ENCODE measurements at places on chromosomes 16 and 17. TPM values are rescaled to one million over a fixed set of nuclear protein-coding genes. Genes with fewer than 3 reads are reported as not detected.

DNA sequence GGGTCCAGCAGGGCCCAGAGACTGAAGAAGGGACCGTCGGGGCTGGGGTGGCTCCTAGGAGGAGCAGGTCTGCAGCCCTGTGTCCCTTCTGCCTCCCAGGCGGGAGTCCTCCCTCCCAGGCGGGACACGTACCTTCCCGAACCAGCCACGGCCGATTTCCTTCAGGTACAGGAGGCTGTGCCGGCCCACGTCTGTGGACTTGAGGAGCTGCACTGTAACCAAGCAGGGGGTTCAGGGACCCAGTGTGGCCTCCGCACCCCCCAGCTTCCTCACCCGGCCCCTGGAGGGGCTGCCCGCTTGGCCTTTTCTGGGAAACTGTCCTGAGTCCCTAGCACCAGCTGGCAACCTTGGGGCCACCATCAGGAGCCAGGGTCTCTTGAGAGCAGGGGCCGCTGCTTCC is 37.0 kb upstream of the PVALEF start:
- H3K27ac ChIP-seq = no peak overlapping the region
- DNase-seq = no peak
- no peaks in the 10 kb centered on the region for H3K36me3 ChIP-seq
- no peaks in the 10 kb centered on the region for H3K27me3 ChIP-seq
- no peaks in the 10 kb centered on the region for H3K4me1 ChIP-seq
- no peak overlapping the region for H3K4me3 ChIP-seq

GRCh38 chr17:7249830-7250229 is 1.7 kb downstream of the CTDNEP1 start:
- DNase-seq = no peak
- H3K4me3 ChIP-seq = peak overlapping the region; percentile 71
- peak overlapping the region; percentile 16 for H3K27ac ChIP-seq
- H3K4me1 ChIP-seq = peaks cover 36% of the 10 kb centered on the region
- H3K36me3 ChIP-seq = peaks cover 25% of the 10 kb centered on the region

DNA sequence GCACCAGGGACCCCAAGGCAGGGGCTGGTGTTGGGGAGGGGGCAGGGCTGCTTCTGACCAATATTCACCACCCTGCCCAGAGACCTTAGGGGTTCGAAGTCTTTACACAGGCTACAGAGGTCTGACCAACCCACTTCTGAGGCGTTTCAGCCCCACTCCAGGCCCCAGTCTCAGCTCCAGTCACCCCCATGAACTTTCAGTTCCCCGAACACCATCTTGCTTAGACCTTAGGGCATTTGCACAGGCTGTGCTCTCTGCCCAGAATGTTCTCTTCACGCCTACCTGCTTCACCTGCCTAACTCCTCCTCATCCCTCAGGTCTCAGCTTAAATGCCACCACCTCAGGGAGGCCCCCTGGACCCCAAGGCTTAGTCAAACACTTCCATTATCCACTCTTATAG is 25.8 kb upstream of the CPNE2 start:
- no peak for DNase-seq
- H3K27ac ChIP-seq = no peak overlapping the region

DNA sequence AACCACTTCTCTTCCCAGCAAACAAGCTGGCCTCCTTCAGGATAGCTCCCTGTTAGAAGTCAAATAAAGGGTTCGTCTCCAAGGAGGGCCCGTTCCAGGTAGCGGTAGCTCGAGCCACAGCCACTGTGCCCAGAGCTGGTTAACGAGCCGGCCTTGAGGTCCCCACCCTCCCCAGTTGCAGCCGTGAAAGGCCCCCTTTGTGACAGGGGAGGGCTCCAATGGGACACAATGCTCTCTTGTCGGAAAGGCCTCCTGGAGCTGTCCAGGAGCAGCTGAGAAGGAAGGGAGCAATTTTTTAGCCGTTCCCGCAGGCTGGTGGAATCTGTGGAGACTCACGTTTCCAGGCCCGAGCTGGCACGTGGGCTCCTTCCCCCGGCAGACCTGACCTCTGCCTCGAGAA is 29.9 kb upstream of the FOXF1 start:
- no peak overlapping the region for H3K27ac ChIP-seq
- no peaks in the 10 kb centered on the region for H3K36me3 ChIP-seq
- H3K27me3 ChIP-seq = peaks cover 24% of the 10 kb centered on the region
- H3K4me3 ChIP-seq = no peak overlapping the region
- no peaks in the 10 kb centered on the region for H3K4me1 ChIP-seq
- no peak for DNase-seq

The GNG13 gene
- total RNA-seq = not detected

- H3K4me3 ChIP-seq = no peak overlapping the region
- H3K27me3 ChIP-seq = no peaks in the 10 kb centered on the region
These were observed 355.3 kb downstream of the TOX3 start for GRCh38 chr16:52191531-52192134.

The ITGAD gene
- not detected for total RNA-seq

GRCh38 chr17:751269-752001 is 629 bp downstream of the GEMIN4 start:
- no peaks in the 10 kb centered on the region for H3K27me3 ChIP-seq
- H3K4me1 ChIP-seq = peaks cover 29% of the 10 kb centered on the region
- peaks cover 23% of the 10 kb centered on the region for H3K36me3 ChIP-seq
- peak overlapping the region; percentile 65 for H3K27ac ChIP-seq

- H3K36me3 ChIP-seq = no peaks in the 10 kb centered on the region
- H3K4me1 ChIP-seq = no peaks in the 10 kb centered on the region
- no peak overlapping the region for H3K4me3 ChIP-seq
- H3K27me3 ChIP-seq = no peaks in the 10 kb centered on the region
- no peak overlapping the region for H3K27ac ChIP-seq
These were observed 394.7 kb downstream of the SOX9 start for GRCh38 chr17:72515291-72516065.

The DNAAF8 gene
- total RNA-seq = not detected

The CFAP119 gene
- total RNA-seq = 1.7 TPM

DNA sequence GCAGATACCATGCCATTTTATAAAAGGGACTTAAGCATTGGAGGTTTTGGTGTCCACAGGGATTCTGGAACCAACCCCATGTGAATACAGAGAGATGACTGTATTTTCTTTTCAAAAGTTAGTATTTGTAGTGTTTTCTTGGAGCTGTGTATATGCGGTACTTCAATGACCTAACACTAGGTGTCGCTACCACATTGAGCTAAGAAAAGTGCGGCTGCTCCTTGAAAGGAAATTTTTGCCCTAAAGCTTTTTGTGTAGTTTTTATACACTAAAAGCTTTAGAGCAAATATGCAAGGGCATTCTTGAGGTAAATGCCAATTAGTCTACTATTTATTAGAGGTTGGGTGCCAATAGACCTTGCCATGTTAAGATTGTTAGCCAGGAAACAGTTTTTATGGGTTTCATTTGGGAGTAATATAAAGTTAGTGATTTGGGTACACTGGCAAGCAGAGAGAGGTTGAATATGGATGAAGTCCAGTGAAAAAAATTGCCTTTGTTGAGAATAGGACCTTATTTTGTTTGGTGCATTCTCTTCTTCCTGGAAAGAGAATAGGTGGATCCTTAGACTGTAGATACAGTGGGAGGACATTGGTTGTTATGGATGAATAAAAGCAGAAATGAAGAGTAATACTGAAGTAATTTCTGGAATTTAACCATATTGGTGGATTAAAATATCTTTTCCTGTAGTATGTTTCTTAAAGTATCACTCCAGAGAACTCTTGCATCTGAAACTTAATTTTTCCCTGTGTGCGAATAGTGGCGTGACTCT is 43.3 kb downstream of the BCAS3 start:
- H3K4me3 ChIP-seq = no peak overlapping the region
- H3K27ac ChIP-seq = no peak overlapping the region
- H3K27me3 ChIP-seq = no peaks in the 10 kb centered on the region
- DNase-seq = no peak
- H3K4me1 ChIP-seq = no peaks in the 10 kb centered on the region

The FNDC8 gene
- not detected for total RNA-seq

The AP2B1 gene
- 69.2 TPM for total RNA-seq

The TBC1D3I gene
- total RNA-seq = 0.36 TPM

GRCh38 chr16:89330177-89330856 is 112.8 kb downstream of the ZNF778 start:
- no peak for DNase-seq
- H3K27me3 ChIP-seq = no peaks in the 10 kb centered on the region
- H3K4me3 ChIP-seq = peak overlapping the region; percentile 13
- peaks cover 82% of the 10 kb centered on the region for H3K4me1 ChIP-seq

- peak; percentile 36 for DNase-seq
- H3K36me3 ChIP-seq = no peaks in the 10 kb centered on the region
- peaks cover 21% of the 10 kb centered on the region for H3K4me1 ChIP-seq
- H3K27ac ChIP-seq = no peak overlapping the region
- no peaks in the 10 kb centered on the region for H3K27me3 ChIP-seq
- H3K4me3 ChIP-seq = no peak overlapping the region
These were observed 2.5 kb downstream of the ITGAX start for GRCh38 chr16:31357324-31358109.

DNA sequence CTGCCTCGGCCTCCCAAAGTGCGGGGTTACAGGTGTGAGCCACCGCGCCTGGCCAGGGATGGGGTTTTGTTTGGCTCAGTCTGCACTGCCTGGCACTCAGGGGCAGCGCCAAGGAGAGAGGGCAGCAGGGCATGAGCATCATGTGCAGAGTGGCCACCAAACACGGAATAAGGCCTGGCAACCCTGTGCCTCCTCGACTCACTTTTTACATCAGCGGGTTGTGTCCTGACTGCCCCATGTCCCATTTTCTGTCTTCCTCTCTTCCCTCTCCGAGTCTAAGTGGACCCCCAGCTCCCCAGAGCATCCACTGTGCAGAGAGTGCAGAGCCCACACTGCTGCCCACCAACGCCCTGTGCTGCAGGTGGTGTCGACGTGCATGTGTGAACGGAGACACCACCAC is 18.2 kb upstream of the TRAP1 start:
- H3K27ac ChIP-seq = no peak overlapping the region
- no peak for DNase-seq
- H3K4me1 ChIP-seq = no peaks in the 10 kb centered on the region
- peaks cover 92% of the 10 kb centered on the region for H3K36me3 ChIP-seq
- no peak overlapping the region for H3K4me3 ChIP-seq
- no peaks in the 10 kb centered on the region for H3K27me3 ChIP-seq

- H3K36me3 ChIP-seq = no peaks in the 10 kb centered on the region
- H3K4me1 ChIP-seq = no peaks in the 10 kb centered on the region
- H3K27me3 ChIP-seq = no peaks in the 10 kb centered on the region
These were observed 86.6 kb downstream of the TBC1D16 start for GRCh38 chr17:79948945-79949655.

The TMC5 gene
- total RNA-seq = not detected

The NEURL4 gene
- total RNA-seq = 29.0 TPM

The CFAP97D1 gene
- not detected for total RNA-seq

GRCh38 chr17:57356153-57356718 is 99.9 kb downstream of the MSI2 start:
- no peak overlapping the region for H3K27ac ChIP-seq
- no peaks in the 10 kb centered on the region for H3K27me3 ChIP-seq
- peaks cover 25% of the 10 kb centered on the region for H3K4me1 ChIP-seq
- H3K36me3 ChIP-seq = peaks cover under 1% of the 10 kb centered on the region
- no peak overlapping the region for H3K4me3 ChIP-seq

The NOD2 gene
- 4.5 TPM for total RNA-seq

- H3K4me1 ChIP-seq = peaks cover 85% of the 10 kb centered on the region
- H3K4me3 ChIP-seq = peak overlapping the region; percentile 11
These were observed 42.7 kb upstream of the ICAM2 start for GRCh38 chr17:64063088-64063487.

DNA sequence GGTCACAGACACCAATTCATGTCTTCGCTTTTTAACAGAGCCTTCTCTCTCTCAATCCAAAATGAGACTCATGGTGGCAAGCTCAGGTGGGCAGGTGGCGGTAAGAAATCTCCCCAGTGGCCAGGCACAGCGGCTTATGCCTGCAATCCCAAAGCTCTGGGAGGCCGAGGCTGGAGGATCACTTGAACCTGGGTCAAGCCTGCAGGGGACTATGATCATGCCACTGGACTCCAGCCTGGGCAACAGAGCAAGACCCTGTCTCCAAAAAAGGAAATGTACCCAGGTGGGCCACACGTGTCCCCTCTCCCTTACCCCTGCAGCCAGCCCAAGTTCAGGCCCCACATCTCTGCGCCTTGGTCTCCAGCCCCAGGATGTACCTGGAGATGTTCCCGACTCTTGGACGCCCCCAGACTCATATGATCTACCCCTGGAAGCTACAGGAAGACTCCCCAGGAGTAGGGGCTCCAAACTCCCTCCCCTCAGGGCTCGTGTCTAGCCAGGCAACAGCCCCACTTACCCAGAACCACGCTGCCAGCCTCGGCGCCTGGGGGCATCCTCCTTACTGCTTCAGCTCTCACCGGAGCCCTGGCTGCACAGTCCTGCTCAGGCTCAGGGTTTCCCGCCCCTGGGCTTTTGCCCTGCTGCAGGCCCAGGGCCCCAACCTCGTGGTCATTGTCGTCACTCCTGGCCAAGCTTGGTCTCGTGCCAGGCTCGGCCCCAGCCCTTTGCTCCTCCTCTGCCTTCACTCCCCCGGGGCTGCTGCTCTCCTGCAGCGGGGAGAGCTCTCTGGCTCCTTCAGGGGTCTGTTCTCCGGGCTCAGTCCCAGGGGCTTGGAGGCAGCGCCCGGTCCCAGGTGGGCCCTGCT is 16.2 kb downstream of the MYLK3 start:
- no peak overlapping the region for H3K27ac ChIP-seq
- H3K27me3 ChIP-seq = no peaks in the 10 kb centered on the region
- no peaks in the 10 kb centered on the region for H3K4me1 ChIP-seq
- H3K4me3 ChIP-seq = no peak overlapping the region
- H3K36me3 ChIP-seq = no peaks in the 10 kb centered on the region

GRCh38 chr16:67883872-67884261 is 818 bp upstream of the NRN1L start:
- no peaks in the 10 kb centered on the region for H3K27me3 ChIP-seq
- H3K4me1 ChIP-seq = no peaks in the 10 kb centered on the region
- peak; percentile 60 for DNase-seq
- H3K36me3 ChIP-seq = peaks cover 73% of the 10 kb centered on the region
- no peak overlapping the region for H3K27ac ChIP-seq
- no peak overlapping the region for H3K4me3 ChIP-seq
